Activated CD4-positive, alpha-beta T cell treated with anti-CD3 and anti-CD28 coated beads for 24 hours (primary cell): ENCODE measurements at places on chromosomes 6 and 20.

- DNase-seq = no peak
These were observed 38.5 kb downstream of the TSPYL4 start for GRCh38 chr6:116215414-116215813.

DNA sequence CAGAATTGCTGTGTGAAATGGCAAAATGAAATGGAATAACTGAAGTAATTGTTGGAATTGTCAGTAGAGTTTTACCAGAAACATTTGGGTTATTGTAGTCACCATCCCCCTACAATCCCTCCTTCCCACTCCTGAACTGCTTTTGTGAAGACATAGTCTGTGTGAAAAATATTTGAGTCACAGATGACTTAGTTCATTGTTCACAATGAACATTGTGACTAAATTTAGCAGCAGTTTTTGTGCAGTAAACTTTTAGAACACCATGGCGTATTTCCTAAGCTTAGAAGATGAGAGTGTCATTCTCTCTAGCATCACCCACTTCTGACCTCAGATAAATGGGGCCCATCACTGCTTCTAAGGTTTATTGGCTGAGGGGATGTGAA, 11.0 kb downstream of the OTOR start:
- no peak for DNase-seq

GRCh38 chr6:82030301-82030700, 217.2 kb downstream of the IBTK start:
- no peak for DNase-seq

DNA sequence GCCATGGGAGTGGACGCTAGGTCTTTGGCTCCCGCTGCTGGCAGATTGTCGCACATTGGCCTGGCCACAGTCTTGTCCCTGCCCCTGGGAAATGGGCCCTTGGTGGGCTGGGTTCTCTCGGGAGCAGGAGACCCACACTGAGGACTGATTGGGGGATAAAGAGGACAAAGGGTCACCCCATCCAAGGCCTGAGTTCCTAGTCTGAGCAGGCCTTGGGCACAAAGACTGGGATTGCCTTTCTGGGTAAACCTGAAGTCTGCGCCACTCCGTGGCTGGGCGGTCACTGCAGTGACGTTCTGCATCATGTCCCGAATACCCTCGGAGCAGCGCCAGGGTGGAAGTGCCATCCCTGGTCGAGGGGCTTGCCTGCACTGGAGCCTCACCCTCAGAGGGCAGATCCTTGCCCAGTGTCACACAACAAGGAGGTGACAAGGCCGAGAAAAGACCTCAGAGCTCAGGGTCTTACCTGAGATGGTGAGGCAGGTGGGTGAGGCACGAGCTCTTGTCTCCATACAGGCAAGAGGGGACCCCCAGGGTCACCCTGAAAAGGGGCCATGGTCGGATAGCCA, 36.1 kb upstream of the ZBP1 start:
- no peak for DNase-seq

GRCh38 chr6:137258170-137258569, 39.0 kb upstream of the IFNGR1 start:
- DNase-seq = no peak

- no peak for DNase-seq
These were observed 182.9 kb upstream of the CST7 start for GRCh38 chr20:24766143-24766527.

GRCh38 chr6:111730864-111731263, 125.2 kb upstream of the TRAF3IP2 start:
- DNase-seq = no peak

DNA sequence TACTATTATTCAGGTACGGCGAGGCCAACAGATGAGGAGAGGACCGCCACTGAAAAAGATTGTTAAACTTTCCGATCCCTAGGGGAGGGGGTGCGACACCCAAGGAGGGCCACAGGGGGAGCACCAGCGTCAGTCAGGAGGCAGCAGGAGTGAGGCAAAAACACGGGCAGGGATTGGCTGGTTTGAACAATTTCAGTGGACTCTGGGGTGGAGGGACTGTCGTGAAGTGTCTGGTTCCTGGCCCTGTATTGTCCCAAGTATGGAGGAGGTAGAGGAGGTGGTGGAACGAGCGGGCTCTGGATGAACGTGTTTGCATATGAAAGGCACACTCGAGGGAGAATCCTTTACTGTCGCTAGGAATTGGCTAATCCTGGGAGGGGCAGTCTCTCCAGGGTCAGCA, 32.5 kb upstream of the MCUR1 start:
- DNase-seq = no peak

DNA sequence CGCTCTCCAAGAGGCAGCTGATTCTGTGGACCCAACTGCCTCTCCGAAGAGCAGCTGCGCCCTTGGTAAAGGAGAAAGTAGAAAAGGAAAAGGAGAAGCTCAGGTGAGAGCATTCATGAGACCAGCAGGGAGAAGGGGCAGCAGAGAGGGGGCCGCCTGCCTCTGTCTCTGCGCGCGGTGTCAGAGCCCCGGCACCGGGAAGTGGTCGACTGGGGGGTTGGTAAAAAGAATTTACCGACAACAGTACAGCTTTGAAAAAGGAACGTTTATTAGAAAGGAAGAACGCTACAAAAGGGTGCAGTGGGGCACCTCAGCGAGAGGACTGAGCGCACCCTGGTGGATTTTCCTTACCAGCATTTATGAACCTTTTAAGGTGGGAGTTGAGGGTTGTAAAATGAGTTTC, 61.9 kb downstream of the GPR6 start:
- peak; percentile 11 for DNase-seq

GRCh38 chr6:53335224-53335994, 13.3 kb downstream of the ELOVL5 start:
- DNase-seq = peak; percentile 31
